ENCODE measurements at places on chromosomes 16 and 17. TPM values are rescaled to one million over a fixed set of nuclear protein-coding genes. Genes with fewer than 3 reads are reported as not detected.

GRCh38 chr17:76684756-76685155 lies 26.0 kb downstream of the MXRA7 start:
- no peak for DNase-seq

DNA sequence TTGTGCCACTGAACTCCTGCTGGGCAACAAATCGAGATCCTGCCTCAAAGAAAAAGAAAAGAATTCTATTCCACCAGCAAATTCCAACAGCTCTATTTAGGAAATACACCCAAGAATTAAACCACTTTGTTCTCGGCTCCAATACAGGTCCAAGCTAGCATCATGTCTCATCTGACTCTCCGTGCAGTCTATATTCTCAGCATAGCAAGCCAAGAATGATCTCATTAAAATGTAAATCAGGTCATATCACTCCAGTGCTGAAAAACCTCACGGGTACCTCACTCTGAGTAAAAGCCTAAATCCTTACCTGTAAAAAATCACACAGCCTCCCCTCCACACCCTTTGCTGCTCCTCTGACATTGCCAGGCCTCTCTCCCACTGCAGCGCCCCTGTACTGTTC lies 23.9 kb downstream of the UBE2G1 start:
- DNase-seq, result no peak

GRCh38 chr17:28398280-28398981 lies 7.6 kb downstream of the SLC46A1 start:
- DNase-seq, result no peak

Gene CBFA2T3
- not detected for total RNA-seq

Gene TBC1D3K
- not detected for total RNA-seq

Gene TSPAN10
- 2.1 TPM for total RNA-seq

DNA sequence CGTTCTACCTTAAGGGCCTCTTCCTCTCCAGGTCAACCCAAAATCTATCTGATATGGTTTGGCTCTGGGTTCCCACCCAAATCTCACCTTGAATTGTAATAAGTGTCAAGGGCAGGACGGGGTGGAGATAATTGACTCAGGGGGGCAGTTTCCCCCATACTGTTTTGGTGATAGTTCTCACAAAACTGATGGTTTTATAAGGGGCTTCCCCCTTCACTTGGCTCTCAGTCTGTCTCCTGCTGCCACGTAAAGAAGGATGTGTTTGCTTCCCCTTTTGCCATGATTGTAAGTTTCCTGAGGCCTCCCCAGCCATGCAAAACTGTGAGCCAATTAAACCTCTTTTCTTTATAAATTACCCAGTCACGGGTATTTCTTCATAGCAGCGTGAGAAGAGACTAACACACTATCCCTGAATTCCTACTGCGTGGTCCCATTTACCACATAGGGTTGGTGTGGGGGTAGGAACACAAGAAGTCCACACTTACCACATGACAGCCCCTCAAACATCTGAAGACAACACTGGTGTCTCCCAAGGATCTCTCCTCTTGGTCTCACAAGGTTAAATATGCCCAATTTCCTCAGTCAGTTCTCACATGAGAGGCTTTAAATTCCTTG lies 8.2 kb downstream of the COTL1 start:
- no peak for DNase-seq

Gene CAMKK1
- 4.3 TPM for total RNA-seq

- DNase-seq, result no peak
Observed at GRCh38 chr17:75266316-75267152, 4.5 kb downstream of the MIF4GD start.

DNA sequence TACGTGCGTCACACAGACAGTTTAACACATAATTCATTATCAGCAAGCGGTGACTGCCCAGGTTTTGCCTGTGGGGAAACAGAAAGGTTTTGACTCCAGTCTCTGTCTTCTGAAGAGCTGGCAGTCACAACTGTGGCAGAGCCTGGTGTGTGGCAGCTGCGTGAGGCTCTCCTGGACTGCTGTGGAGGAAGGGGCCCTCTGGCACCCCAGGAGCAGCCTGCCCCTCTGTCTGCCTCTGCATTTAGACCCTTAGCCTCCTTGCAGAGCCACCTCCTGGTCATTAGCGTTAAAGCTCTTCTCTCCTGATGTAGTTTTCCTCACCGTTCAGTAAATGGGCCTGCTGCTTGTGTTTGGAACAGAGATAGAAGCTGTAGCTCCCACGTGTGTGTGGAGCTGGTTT lies 10.9 kb downstream of the RAB40C start:
- no peak for DNase-seq

DNA sequence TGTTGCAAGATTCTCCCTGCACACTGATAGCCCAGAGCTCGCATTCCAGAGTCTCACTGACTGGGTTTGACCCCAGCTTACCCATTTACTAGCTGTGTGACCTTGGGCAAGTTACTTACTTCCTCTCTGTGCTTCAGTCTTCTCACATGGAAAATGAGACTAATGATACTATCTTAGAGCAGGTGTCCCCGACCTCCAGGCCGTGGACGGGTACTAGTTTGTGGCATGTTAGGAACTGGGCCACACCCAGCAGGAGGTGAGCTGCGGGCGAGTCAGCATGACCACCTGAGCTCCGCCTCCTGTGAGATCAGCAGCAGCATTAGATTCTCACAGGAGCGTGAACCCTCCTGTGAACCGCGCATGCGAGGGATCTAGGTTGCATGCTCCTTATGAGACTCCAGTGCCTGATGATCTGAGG lies 15.8 kb downstream of the ANKFY1 start:
- DNase-seq, result peak; percentile 71

DNA sequence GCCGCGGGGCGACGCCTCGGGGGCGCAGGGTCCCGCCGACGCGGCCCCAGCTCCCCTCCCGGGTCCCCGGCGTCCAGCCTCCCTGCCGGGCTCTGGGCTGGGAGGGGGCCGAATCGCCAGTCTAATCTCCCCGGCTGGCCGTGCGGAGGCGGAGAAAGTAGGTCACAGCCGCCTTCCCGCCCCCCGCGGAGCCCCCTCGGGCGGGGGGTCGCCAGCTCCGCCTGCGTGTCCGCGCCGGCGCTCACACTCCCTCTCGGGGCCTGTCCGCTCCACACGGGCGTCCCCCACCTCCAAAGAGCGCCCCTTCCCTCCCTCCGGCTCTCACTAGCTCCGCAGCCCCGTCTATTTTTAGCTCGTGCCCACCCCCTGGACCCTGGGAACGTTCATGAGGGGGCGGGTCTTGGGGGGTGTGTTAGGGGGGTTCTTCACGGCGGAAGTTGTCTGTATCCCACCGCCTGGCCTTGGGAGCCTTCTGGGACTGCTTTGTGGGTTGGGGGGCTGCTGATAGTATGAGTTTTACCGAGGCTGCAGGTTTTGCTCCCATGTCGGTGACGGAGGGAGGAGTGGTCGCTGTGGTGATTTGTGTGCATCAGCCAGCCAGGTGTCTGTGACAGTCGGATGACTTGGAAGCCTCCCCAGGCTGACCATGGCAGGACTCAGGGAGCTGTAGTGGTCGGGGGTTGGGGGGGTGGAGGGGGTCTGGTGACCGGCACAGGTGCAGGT lies 1.1 kb downstream of the ATP1B2 start:
- no peak for DNase-seq

Gene ZP2
- not detected for total RNA-seq

Gene HS3ST6
- not detected for total RNA-seq

GRCh38 chr16:13436641-13437412 lies 483.1 kb upstream of the ERCC4 start:
- peak; percentile 23 for DNase-seq

- DNase-seq, result no peak
Observed at GRCh38 chr17:60656499-60656898, 21.2 kb upstream of the BCAS3 start.

DNA sequence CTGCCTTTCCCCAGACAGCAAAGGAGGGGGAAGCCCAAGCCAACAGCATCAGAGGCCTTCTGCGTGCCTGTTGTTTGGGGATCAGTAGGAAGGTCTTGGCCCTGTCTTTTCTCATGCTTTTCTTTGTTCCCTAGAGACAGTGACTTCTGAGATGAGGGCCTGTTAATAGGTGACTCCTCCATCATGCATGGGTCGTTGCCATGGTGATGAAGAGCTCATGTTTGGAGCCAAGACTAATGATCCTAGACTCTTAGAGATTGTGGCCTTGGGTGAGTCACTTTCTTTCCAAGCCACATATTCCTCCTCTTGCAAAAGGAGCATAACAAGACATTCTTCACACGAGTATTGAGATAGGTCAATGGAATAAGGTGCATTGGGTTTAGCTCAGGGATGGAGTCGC lies 201.1 kb upstream of the ASIC2 start:
- no peak for DNase-seq

- peak; percentile 14 for DNase-seq
Observed at GRCh38 chr17:80825471-80826345, 165.9 kb upstream of the CHMP6 start.

Gene SSTR5
- not detected for total RNA-seq

GRCh38 chr17:4209611-4210010 lies 54.2 kb downstream of the ANKFY1 start:
- DNase-seq, result no peak

DNA sequence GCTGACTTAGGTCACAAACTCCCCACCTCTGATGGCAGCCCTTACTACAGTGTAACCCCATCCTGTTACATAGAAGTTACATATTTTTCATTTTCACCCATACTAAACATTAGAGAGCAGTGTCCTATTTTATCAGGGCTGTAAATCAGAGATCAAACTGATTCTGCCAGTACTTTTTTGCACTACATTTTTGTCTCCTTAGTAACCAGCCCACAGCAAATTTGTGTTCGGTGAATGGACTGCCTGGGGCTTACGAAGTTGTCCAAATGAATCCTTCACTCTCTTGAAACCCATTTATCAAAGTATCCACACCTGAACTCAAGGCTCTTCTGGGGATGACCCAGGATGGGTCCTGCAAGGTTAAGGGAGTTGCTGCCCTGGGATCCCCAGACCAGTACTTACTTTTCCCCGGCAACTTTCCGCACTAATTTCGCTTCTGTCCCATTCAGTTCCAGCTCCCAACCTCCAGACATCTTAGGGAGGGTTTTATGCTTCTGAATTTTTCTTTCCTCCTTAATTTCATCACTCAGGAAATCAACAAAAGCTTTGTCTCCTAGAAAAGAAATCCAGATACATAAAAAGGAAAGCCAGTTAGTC lies 1.1 kb downstream of the C1QBP start:
- peak; percentile 27 for DNase-seq

- DNase-seq, result no peak
Observed at GRCh38 chr16:620700-621525, 9.9 kb upstream of the WFIKKN1 start.

Gene SLC13A5
- total RNA-seq, result not detected

GRCh38 chr17:78176548-78177025 lies 8.2 kb downstream of the SYNGR2 start:
- peak; percentile 55 for DNase-seq

Gene MYH10
- 43.4 TPM for total RNA-seq

Gene ARHGAP44
- 0.42 TPM for total RNA-seq

Gene CBX8
- 9.4 TPM for total RNA-seq

- peak; percentile 65 for DNase-seq
Observed at GRCh38 chr16:69566981-69567680, 1.4 kb downstream of the NFAT5 start.

- DNase-seq, result peak; percentile 68
Observed at GRCh38 chr16:3094289-3095027, 4.6 kb downstream of the ZSCAN10 start.

Gene ACSM2A
- not detected for total RNA-seq

DNA sequence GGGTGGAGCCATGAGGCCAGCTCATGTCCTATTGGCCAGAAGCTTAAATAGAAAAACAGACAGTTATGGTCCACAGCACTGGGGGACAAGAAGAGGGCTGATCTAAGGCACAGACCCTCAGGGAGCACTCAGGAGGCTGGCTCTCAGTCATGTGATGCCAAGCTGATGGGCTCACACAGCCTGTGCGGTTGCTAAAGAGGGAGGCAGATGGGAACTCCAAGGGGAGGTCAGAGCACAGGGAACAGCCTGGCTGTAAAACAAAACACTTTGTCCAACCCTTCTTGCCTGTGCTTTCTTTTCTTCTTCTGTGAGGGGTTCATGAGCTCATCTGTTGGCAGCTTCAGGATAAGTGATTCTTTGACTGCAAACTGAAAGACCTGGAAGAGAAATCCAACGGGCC lies 27.2 kb downstream of the CNTNAP1 start:
- no peak for DNase-seq

DNA sequence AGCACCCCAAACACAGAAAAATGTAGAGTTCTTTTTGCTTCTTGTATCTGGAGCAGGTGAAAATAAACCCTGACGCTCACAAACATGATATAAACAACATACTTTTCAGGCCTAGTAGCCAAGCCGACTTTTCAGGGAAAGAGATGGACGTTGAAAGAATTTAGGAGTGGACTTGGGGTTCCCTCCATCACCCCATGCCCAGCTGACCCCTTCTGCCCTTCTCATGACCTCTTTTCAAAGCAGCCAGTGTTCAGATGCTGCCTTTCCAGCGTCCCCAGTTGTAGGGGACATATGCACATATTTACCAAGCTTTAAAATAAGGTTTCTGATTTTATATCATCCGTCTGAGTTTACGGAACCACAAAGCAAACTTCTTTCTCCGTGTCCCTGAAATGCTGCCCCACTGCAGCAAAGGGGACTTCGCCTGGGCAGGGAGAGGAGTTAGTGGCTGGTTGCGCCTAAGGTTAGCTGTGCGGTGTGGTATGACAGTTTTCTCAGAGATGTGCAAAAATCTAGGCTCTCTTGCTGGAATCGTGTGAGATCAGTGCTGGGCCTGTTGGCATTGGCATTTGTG lies 235.5 kb downstream of the MRTFB start:
- no peak for DNase-seq

DNA sequence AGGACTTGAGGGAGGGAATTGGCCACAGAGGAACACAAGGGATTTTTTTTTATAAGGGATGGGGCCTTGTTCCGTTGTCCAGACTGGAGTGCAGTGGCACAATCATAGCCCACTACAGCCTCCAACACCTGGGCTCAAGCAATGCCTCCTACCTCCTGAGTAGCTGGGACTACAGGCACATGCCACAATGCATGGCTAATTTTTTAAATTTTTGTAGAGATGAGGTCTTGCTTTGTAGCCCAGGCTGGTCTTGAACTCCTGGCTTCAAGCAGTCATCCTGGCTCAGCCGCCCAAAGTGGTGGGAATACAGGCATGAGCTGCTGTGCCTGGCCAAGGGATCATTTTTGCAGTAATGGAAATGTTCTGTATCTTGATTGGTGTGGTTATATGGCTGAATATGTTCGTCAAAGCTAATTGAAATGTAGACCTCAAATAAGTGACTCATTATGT lies 56.9 kb downstream of the VMP1 start:
- no peak for DNase-seq

Gene TEKT1
- not detected for total RNA-seq

DNA sequence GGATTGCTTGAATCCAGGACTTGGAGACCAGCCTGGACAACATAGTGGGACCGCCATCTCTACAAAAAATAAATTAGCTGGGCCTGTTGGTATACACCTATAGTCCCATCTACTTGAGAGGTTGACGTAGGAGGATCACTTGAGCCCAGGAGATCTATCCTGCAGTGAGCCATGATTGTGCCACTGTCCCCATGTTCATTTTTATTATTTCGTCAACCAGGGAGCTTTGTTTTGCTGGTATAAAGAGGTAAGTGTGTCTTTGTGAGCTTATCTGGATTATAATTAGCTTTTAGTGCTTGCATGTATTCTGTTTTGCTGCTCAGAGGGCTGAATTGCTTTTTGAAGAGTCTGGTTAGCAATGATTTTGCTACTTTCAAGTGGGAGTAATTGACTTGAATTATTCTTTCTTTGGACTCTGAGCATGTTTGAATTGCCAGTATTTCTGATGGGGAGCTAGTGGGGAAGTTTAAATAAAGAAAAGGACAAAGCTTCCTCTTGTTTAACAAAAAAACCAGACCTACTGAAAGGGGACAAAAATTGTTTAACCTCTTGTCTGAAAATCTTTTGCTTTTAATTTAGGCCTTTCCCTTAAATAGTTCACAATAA lies 31.6 kb upstream of the BCAS3 start:
- no peak for DNase-seq

- DNase-seq, result no peak
Observed at GRCh38 chr16:19853742-19854542, 30.7 kb downstream of the GPRC5B start.
